Inflammatory macrophage treated with lipopolysaccharide for 4 hours (primary cell): ENCODE measurements at places on chromosomes 3 and 15.

DNA sequence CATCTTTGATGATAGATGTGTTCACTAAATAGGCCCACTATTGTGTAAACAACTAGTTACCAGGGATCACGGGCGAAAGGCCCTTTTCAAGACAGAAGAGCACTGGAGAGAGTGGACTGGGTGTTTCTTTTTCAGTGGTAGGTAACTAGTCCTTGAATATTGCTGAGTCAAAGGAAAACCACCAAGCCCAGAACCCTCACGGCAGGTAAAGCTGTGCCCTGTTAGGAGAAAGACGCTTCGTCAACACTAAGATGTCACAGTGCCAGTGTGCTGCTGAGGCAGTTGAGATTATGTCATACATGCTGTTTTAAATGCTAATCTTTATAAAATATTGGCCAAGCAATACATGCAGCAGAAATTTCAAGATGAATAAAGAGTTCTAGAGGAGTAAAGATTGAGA lies 578.6 kb downstream of the PYDC2 start:
- no peak for DNase-seq

GRCh38 chr3:1783995-1784394 lies 314.7 kb upstream of the CNTN4 start:
- no peak for DNase-seq

GRCh38 chr3:111414531-111414930 lies 127.5 kb upstream of the CD96 start:
- DNase-seq = no peak

GRCh38 chr15:29437888-29438702 lies 168.5 kb upstream of the NSMCE3 start:
- DNase-seq = no peak

DNA sequence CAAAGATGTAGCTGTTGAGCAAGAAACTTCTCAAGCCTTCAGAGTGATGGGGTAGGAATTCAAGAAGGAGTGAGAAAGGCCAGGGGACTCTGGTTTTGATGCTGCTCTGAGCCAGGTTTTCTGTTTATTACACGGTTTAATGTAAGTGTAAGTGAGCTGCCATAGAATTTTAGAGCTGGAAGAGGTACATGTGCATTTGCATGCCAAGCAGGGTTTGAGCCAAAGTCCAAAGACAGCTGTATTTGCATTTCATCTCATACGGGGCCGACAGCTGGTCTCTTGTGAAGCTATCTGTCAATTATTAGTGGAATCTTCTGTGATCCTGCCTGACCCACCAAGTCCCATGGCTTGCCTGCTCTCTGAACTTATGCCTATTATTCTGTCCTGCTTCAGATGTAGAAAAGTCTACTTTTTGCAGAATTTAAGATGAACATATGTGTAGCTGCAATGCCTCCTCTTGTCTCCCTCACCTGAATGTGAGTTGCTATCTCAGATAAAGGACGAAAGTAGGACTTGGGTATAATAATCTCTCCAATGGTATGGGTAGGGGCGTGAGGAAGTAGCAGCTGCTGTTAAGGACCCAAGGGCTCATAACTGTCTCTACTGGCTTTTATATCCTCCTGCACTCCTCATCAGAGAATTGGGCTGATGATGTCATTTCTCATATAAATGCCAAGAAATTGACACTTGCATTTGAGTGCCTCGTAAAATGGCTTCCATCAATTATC lies 160.0 kb downstream of the SQOR start:
- no peak for DNase-seq

GRCh38 chr3:169846458-169847193 lies 23.1 kb downstream of the LRRC31 start:
- DNase-seq = no peak

GRCh38 chr3:114452937-114453336 lies 159.1 kb downstream of the TIGIT start:
- DNase-seq = no peak

DNA sequence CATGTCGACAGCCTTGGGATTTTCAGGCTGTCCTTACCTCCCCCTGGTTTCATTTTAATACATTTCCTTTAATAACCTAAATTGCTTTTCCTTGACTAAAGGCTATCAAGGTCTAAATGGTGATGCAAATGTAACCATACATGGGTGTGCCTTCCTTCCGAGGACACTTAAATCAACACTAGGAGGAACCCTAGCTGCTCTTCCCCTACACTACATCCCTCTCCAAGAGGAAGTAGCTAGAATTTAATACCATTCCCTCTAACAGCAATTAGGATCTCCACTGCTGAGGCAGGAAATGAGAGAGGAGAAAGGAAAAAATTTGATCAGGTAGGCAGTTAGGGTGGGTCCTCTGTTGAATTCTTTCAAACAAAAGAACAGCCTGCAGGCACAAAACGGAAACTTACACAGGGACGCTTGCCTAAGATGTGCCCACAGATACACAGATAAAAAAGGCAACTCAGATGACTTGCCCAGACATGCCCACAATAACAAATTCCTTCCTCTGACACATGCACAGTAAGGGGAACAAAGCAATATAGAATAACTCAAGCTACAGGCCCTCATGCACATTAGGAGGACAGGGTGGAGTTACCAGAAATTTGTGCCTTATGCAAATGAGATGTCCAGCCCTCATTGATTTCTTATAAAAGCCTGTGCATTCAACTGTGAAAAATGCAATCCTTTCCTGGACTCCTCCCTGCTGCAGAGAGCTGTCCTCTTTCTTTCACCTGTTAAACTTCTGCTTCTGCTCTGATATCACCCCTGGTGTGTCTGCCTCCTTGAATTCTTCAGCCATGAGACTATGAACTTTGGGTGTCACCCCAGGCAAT lies 1024.4 kb upstream of the CADM2 start:
- no peak for DNase-seq

- no peak for DNase-seq
Measured at GRCh38 chr3:6861625-6862000, 698 bp downstream of the GRM7 start.

- DNase-seq = no peak
Measured at GRCh38 chr15:39296955-39297354, 283.9 kb upstream of the THBS1 start.

DNA sequence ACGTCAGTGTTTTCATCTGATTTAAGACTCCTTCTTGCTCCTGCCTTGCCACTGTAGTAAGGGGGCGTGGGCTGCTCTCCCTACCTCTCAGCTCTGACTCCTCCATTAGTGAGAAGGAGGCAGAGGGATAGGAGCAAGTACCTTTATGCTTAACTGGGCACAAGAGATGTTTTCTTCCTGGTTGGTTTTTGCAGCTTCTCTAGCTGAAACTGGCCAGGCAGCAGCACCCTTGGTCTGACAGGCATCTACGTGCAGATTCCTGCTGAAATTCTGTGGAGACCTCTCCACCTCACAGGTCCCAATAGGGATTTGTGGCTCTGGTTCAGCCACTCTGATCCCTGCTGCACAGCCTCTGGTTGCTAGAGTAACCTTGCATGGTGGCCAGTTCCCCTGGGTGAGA lies 132.5 kb downstream of the CACNA1D start:
- DNase-seq = no peak

- DNase-seq = peak; percentile 93
Measured at GRCh38 chr15:67150023-67150860, 84.8 kb downstream of the SMAD3 start.

DNA sequence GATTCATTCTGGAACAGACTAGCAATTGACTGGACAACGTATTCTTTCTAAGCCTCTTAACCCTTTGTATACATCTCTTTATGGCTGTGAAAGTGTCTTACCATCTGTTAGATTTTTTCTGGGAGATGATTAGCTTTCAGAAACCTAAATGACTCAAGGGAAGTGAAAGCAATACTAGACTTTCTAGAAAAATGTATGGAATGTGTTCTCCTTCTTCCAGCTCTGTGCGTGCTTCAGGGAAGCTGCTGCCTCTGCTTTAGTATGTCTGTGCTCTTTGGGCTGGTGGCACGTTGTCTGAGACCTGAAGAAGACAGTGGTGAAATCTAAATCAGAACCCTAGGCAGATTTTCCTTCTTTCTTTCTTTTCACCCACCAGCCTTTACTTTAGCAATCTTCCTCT lies 89.5 kb downstream of the ITPR1 start:
- no peak for DNase-seq

- DNase-seq = peak; percentile 84
Measured at GRCh38 chr3:16550676-16551341, 37.3 kb upstream of the RFTN1 start.

DNA sequence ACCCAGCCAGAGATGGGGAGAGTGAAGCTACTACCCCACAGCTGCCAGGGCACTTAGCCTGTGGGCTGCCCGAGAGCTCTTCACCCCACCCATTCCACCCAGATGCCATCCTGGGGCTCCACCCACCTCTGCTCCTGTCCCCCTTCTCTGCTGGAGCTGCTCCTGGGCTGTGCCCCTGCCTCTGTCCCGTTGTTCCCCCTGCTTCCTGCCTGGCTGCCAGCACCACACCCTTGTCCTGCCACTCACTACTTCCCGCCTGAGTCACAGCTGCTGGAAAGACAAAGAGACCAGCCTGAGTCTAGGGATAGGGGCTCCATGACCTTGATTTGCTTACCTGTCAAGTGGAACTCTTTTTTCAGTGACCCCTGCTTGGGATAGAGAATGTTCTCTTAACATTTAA lies 12.4 kb downstream of the GNAI2 start:
- peak; percentile 43 for DNase-seq

DNA sequence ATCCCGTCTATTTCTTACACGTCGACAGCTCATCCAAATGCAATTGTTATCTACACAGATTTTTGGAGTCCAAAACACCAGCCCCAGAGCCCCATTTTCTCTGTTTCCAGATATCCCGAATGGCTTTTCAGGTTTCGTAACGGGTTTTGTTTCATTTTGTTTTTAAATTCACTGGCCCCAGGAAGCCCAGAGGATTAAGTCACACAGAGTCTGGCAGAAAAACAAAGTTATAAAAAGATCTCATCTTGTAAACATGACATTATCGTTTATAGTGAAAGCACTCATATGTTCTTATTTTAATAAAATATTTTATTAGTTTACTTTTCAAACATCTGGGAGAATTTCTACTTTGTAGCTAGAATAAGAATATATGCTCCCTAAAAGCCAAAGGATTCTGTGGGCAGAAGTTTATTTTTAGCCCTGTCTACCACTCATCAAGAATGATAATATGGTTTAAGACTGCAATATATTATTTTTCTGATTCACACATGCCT lies 149.3 kb upstream of the SLC2A2 start:
- DNase-seq = no peak

GRCh38 chr3:177430653-177431052 lies 233.4 kb upstream of the TBL1XR1 start:
- DNase-seq = no peak

- DNase-seq = no peak
Measured at GRCh38 chr15:79408041-79408440, 24.1 kb upstream of the MINAR1 start.
